Upper lobe of left lung (tissue), 6 donors: ENCODE measurements at places on chromosomes 2 and 18. TPM values are rescaled to one million over a fixed set of nuclear protein-coding genes. Genes with fewer than 3 reads are reported as not detected.
A peak's percentile ranks its signal among the peaks of the same experiment; 100 is the strongest.

- no peak for DNase-seq
These were observed 280.5 kb downstream of the CAMKMT start for GRCh38 chr2:44642123-44642857.

GCG gene
- total RNA-seq = not detected

RAD51AP2 gene
- not detected for total RNA-seq

DNA sequence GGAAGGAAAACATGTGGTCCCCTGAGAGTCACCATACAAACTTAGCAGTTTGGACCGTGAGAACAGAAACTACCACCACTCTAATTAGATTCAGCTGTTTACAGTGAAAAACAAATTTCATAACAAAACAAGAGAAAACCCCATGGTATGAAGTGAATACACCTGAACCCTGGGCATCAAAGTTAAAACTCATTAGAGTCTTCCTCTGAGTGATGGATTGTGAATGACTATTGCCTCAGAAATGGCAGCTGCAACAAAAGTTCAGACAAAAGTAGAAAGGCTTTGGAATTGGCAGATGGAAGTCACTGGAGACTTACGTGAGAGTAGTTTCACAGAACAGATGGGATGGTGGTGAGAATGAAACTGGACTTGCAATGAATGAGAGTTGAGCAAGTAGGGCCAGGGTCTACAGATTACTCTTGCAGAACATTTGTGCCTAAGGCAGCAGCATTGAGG, 98.0 kb downstream of the AAK1 start:
- DNase-seq = no peak

- no peak for DNase-seq
These were observed 172.6 kb upstream of the PID1 start for GRCh38 chr2:229443546-229444268.

DNA sequence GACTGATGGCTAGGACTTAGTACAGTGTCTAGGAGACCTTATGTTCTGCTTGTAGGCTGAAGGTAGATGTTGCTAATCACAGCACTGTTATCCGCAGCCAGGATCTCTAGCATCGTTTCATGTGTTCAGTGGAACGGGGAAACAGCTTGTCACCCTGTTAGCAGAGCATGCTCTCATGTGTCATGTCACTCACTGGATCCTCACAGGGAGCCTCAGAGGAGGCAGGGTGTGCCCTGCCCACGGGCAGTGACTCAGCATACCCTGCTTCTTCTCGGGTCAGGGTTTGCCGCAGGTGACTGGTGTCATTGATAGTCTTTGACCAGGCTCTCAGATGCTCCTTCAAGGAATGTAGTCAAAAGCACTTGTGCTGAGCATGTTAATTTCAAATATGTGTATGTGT, 44.4 kb downstream of the RPIA start:
- no peak for DNase-seq

GRCh38 chr2:121254748-121255147, 30.3 kb downstream of the TFCP2L1 start:
- DNase-seq = peak; percentile 90

DNA sequence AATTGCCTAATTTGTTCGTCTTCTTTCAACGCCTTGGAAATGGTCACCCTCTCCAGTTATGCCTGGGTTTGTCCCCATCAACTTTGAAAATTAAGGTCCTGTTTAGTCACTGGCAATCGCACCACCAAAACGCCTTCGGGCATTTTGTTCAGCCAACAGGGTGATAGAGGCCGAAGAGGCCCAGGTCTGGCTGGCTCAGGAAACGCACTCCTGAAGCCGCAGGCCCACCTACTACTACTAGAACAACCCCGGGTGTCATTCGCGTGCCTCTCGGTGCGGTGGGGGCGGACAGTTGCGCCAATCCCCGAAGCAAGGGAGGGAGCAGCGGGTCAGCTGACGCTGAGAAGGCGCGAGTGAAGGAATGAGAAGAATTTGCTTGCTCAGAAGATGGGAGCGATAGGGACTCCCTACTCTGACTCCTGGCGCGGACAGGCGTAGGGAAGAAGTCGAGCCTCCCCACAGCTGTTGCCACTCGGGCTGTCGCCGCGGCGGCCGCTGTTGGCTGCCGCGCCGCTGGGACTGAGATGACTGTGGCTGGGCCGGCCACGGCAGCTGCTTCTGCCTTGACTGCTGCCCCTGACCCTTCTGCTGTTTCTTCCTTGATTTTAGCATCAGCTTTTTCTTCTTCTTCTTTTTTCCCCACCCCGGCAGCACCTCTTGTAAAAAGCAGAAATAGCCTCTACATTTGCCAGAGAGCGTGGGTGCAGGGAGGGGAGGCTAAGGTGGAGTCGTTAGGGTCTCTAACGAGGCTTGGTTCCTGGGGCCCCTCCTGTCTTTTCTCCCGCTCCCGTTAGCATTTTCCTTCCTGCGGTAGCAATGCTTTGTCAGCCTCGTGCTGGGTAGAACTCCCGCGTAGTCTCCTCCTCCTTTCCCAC, 387.6 kb downstream of the FIGN start:
- peak; percentile 47 for DNase-seq

THSD7B gene
- total RNA-seq = not detected

TXNDC2 gene
- not detected for total RNA-seq

GRCh38 chr18:57197261-57197660, 50.4 kb downstream of the BOD1L2 start:
- DNase-seq = no peak

DNA sequence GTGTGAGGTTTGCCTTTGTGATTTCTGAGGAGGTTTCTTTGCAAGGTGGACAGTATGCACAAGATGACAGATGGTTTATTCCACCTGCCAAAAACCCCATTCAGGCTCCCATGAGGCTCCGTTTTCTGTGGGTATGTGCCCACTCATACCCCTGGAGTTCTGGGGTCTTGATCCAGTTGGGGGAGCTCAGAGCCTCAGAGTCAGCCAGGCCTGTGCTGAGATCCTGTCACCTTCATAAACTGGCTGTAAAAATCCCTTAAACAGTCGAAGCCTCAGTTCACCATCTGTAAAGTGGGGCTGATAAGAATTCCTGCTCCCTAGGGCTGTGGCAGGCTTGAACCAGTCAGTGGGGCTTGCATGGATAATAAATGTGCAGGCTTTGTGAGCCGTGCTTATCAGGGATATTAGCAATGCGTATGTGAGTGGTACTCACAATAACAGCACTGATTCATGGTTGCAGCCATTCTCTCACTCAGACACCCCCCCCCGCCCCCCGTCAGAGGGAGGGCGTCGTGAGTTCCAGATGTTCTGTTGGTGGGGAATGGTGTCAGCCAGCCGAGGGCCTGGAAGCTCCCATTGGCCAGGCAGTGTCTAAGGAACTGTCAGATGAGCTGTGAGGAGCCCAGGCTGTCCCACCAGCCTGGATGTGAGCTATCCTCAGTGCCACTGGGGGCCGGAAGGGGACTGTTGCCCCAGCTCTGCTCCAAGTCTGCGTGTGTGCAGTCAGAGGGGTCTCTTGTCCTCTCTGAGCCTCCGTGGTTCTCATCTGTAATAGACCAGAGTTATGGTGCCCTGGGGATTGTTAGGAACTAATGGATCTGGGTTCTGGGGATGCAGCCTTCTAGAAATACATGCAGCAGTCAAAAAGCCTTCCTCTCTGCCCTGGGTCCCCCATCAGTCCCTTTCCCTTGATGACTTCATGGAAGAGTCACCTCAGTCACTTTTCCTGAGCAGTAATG, 51.7 kb downstream of the KCNIP3 start:
- DNase-seq = no peak

DNA sequence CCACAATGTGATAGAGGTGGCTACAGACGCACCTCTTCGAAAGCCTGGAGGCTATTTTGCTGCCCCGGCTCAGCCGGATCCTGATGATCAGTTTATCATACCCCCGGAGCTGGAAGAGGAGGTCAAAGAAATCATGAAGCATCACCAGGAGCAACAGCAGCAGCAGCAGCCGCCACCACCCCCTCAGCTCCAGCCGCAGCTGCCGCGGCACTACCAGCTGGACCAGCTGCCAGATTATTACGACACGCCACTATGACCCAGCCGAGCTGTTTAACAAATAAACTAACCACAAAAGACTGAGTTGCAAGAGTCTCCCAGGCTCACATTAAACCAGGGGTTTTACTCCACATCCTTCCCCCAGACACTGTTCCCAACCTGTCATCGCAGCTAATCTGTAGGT, 263.8 kb downstream of the PHLPP1 start:
- peak; percentile 62 for DNase-seq

- DNase-seq = no peak
These were observed 12.8 kb upstream of the SMCHD1 start for GRCh38 chr18:2642771-2643170.

DNA sequence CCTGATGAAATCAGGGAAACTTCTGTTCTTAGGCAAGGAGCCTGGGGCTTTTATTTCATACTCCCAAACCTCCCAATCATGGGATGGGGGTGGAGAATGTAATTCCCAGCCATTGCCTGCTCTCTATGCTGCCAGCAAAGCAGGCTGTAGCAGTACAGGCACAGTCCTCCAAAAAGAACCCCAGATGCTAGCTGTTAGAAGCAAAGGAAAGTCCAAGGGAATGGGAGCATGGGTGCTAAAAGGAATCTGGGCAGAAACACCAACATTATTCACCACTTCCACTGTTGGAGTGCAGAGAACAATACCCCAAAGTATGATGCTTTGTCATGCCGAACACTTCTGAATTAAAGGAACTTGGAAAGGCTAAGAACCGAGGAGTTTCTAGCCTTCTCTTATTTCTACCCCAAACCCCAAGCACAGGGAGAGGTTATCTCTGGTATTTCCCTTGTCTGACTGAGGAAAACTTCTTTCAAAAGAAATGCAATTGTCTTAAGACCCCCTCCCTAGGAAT, 24.7 kb downstream of the MDH1 start:
- no peak for DNase-seq

GRCh38 chr2:69385443-69386151, 1.4 kb downstream of the GFPT1 start:
- no peak for DNase-seq

GRCh38 chr18:78965260-78965659, 14.4 kb upstream of the SALL3 start:
- peak; percentile 43 for DNase-seq

SPDYA gene
- total RNA-seq = 1.7 TPM

GRCh38 chr2:23399674-23400261, 14.8 kb downstream of the KLHL29 start:
- no peak for DNase-seq

GRCh38 chr18:45657357-45658335, 42.4 kb downstream of the SLC14A2 start:
- DNase-seq = no peak

GRCh38 chr18:6751222-6751621, 21.7 kb downstream of the ARHGAP28 start:
- DNase-seq = no peak
